ENCODE measurements at places on chromosomes 3 and 15.

DNA sequence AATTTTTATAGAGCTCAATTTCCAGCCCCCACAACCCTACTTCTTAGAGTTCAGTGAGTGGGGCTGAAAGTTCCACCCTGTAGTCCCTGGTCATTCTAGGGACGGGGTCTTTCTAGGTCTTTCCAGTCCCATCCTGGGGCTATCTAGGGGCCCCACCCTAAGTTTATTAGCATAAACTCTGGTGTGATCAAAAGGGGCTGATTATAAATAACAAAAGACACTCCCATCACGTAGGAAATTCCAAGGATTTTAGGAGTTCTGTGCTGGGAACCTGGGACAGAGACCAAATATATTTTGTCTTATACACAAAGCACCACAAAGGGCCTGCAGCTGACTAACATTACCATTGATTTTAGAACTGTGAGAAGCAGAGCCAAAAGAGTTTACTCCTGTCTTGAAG lies 41.9 kb downstream of the RAD54L2 start:
- no peaks in the 10 kb centered on the region for H3K36me3 ChIP-seq
- no peak for DNase-seq
- no peaks in the 10 kb centered on the region for H3K27me3 ChIP-seq
- H3K4me1 ChIP-seq = peaks cover 19% of the 10 kb centered on the region
- no peak overlapping the region for H3K4me3 ChIP-seq

DNA sequence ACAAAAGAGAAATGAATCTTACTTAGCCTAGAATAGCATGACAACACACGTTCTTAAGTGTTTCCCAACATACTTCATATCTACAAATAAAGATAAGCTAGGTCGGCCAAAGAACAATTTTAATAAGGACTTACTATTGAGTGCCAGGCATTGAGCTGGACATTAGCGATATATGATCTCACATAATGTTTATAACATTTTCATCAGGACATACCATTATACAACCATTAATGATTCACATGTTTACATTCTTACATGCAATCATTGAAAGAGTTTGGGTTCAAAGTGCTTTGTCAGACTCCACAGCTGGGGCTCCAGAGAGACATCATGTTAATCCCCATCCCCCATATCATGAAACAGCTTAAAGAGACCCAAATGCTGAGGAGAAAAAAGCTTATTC lies 189.0 kb downstream of the STT3B start:
- H3K36me3 ChIP-seq = no peaks in the 10 kb centered on the region
- DNase-seq = no peak
- H3K4me1 ChIP-seq = no peaks in the 10 kb centered on the region
- H3K4me3 ChIP-seq = no peak overlapping the region

- peaks cover 17% of the 10 kb centered on the region for H3K4me1 ChIP-seq
- H3K27ac ChIP-seq = no peak overlapping the region
These were observed 197.0 kb downstream of the LPP start for GRCh38 chr3:188350961-188351360.

DNA sequence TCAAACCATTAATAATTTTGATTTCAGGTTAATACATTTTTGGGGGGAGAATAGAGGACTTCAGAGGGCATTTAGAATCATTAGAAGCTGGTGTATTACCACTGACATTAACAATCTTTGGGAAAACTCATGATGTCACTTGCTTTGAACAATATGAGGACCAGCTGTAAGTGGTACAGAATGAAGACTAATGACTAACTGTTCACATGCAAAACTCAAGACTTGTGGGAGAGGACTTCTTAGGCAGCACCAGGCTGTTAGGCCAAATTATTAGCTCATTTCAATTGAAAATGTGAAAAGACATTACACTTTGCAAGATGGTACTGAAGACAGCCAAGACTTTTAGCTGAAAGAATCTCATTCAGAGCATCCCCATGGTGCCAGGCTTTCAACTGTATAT lies 426.2 kb upstream of the ADAMTS9 start:
- DNase-seq = no peak
- no peak overlapping the region for H3K4me3 ChIP-seq
- no peaks in the 10 kb centered on the region for H3K36me3 ChIP-seq
- no peaks in the 10 kb centered on the region for H3K27me3 ChIP-seq

GRCh38 chr3:171752329-171752728 lies 58.0 kb downstream of the PLD1 start:
- H3K27me3 ChIP-seq = no peaks in the 10 kb centered on the region
- DNase-seq = no peak
- no peak overlapping the region for H3K27ac ChIP-seq
- no peaks in the 10 kb centered on the region for H3K36me3 ChIP-seq
- H3K4me1 ChIP-seq = peaks cover 3% of the 10 kb centered on the region
- H3K4me3 ChIP-seq = no peak overlapping the region

- H3K4me3 ChIP-seq = no peak overlapping the region
- no peaks in the 10 kb centered on the region for H3K36me3 ChIP-seq
- H3K4me1 ChIP-seq = no peaks in the 10 kb centered on the region
- no peak for DNase-seq
- H3K27ac ChIP-seq = no peak overlapping the region
These were observed 358.5 kb downstream of the ZNF385D start for GRCh38 chr3:21392526-21392925.

DNA sequence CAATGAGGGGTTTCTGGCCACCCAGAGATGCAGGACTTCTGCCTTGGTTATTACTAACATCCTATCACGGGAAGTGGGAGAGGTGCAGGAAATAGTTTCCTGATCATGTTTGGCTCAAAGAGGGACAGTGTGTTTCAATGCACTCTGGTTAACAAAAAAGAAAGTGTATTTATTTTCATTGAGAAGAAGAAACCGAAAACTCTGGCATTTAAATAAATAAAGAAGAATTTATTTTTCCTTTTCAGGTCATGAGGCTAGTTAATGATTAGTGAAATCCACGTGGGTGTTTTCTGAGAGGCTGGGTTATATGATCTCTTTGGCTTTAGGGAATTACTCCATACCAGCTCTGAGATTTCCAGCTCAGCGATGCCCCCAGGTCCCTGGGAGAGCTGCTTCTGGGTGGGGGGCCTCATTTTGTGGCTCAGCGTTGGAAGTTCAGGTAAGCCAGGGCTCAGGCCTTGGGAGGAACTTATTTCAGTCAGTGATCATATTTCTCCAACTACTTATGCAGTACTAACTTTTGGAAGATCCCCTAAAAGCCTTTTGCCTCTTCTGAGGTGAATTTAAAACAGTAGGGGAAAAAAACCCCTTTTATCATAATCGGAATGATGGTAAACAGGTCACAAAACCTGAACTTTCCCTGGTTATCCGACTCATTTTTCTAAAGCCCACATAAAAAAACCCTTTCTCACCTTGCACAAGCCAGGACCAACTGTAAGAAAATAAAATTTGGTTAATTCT lies at the start of gene PLA1A:
Gene PLA1A (plus strand): TSS at position 338 of the 741 bp plus-strand sequence. CDS start 29 bp downstream, at position 367.
- DNase-seq = no peak
- peaks cover 6% of the 10 kb centered on the region for H3K27me3 ChIP-seq
- no peaks in the 10 kb centered on the region for H3K36me3 ChIP-seq

DNA sequence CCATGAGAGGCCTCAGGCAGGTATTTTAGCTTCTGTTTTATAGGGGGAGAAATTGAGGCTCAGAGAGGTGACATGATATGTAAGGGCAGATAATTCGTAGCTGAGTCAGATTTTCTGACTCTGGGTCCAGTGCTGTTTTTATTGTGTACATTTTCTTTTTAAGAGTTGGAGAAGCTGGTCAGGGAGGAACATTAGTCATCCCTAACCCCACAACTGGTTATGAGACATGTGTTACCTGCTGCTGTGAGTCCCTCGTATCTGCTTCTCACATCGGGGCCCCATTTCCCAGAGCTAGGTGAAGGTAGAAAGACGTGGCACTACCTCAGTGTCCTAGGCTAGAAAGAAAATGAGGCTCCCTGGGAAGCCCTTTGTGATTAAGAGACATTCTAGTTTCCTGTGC lies 28.6 kb downstream of the GALNT15 start:
- H3K4me3 ChIP-seq = no peak overlapping the region
- DNase-seq = no peak
- H3K27ac ChIP-seq = no peak overlapping the region
- no peaks in the 10 kb centered on the region for H3K36me3 ChIP-seq
- peaks cover 24% of the 10 kb centered on the region for H3K27me3 ChIP-seq

- H3K27me3 ChIP-seq = no peaks in the 10 kb centered on the region
- peaks cover 8% of the 10 kb centered on the region for H3K36me3 ChIP-seq
- peaks cover 3% of the 10 kb centered on the region for H3K4me1 ChIP-seq
- no peak overlapping the region for H3K4me3 ChIP-seq
- DNase-seq = no peak
These were observed 49.4 kb downstream of the TGM4 start for GRCh38 chr3:44923632-44924456.

DNA sequence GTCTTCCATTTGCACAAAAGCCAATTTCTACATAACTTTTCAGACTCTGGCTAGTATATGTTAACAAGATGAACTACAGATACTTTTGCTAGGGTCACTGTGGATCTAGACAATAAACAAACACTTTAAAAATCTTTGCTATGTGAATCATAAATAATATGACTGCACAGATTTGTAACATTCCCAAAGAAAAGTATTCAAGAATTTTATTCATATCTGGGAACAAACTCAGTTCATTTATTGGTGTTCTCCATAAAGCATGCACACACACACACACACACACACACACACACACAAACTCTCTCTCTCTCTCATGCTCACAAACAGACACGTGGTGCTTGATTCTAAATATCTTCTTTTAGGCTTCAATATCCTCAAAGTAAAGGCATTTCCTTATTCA lies 18.8 kb upstream of the THRB start:
- no peaks in the 10 kb centered on the region for H3K36me3 ChIP-seq
- H3K4me3 ChIP-seq = no peak overlapping the region
- peaks cover 8% of the 10 kb centered on the region for H3K27me3 ChIP-seq
- no peak for DNase-seq

- no peaks in the 10 kb centered on the region for H3K36me3 ChIP-seq
- peak within 1 kb of the TSS; percentile 80 for H3K27ac ChIP-seq
- DNase-seq = peak; percentile 82
- H3K4me1 ChIP-seq = peaks cover 17% of the 10 kb centered on the region
- no peaks in the 10 kb centered on the region for H3K27me3 ChIP-seq
- H3K4me3 ChIP-seq = peak within 1 kb of the TSS; percentile 93
These were observed at the start of gene NIT2 for GRCh38 chr3:100334488-100335351. Gene NIT2, plus strand, starts transcription at chr3:100334757. Its CDS starts 35 bp downstream, at chr3:100334792.

DNA sequence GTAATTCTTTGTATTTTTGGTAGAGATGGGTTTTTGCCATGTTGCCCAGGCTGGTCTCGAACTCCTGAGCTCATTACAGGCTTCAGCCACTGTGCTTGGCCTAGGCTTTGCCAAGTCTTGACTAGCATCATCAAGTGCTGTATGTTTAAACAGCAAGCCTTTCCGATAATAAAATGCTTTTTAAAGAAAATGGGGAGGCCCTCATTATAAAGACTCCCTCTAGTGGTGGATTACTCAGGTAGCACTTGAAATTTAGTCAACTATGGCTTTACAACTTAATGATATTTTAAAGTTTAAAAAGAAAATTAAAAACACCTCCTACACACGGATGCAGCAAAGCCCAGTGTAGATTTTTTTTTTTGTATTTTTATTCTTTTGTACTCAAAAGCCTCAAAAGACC lies 213.6 kb downstream of the GAP43 start:
- no peak overlapping the region for H3K4me3 ChIP-seq
- DNase-seq = no peak
- H3K27me3 ChIP-seq = peaks cover 9% of the 10 kb centered on the region
- no peaks in the 10 kb centered on the region for H3K4me1 ChIP-seq
- H3K36me3 ChIP-seq = no peaks in the 10 kb centered on the region
- H3K27ac ChIP-seq = no peak overlapping the region

GRCh38 chr3:26293329-26293844 lies 329.2 kb upstream of the LRRC3B start:
- DNase-seq = no peak
- no peaks in the 10 kb centered on the region for H3K27me3 ChIP-seq
- H3K36me3 ChIP-seq = peaks cover 4% of the 10 kb centered on the region
- no peak overlapping the region for H3K4me3 ChIP-seq
- no peak overlapping the region for H3K27ac ChIP-seq

DNA sequence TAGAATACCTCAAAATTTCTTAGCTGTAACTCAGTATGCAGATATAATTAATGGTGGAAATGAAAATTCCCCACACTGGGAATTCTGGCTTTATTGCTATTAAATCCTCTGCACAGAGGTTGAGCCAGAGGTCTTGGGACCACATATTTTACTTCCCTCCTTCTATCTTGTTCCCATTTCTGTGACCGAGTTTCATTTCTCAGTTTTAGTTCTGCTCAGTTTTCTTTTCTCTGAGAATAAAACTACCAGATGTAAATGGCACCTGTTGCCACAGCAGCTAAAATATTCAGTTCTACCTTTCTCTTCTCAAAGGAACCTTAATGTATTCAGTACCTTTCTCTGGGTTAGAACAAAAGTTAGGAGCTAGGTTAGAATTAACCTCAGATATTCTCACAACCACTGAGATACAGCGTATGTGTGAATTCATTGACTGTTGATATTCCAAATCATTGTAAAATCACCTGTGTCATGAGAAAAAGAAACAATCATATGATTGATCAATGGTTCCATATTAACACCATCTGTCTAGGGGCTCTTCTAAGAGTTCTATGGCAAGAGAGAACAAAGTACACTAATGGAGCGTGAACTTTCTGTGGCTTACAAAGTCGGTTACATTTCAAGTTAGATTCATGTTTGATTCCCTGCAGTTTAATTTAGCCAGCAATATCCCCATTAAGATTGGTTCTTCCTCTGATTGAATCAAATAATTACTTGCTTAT lies 374.1 kb downstream of the EFHB start:
- H3K36me3 ChIP-seq = no peaks in the 10 kb centered on the region
- no peak overlapping the region for H3K27ac ChIP-seq
- H3K27me3 ChIP-seq = no peaks in the 10 kb centered on the region

- no peak overlapping the region for H3K4me3 ChIP-seq
- peaks cover 6% of the 10 kb centered on the region for H3K27me3 ChIP-seq
- no peaks in the 10 kb centered on the region for H3K36me3 ChIP-seq
- no peak overlapping the region for H3K27ac ChIP-seq
These were observed 50.6 kb upstream of the PLXNA1 start for GRCh38 chr3:126932188-126932931.

DNA sequence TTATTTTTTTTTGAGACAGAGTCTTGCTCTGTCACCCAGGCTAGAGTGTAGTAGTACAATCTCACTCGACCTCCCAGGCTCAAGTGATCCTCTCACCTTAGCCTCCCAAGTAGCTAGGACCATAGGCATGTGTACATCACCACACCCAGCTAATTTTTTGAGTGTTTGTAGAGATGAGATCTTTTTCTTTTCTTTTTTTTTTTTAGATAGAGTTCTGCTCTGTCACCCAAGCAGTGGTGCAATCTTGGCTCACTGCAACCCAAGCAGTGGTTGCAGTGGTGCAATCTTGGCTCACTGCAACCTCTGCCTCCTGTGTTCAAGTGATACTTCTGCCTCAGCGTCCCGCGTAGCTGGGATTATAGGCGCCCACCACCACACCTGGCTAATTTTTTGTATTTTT lies 5.2 kb downstream of the CEP97 start:
- no peaks in the 10 kb centered on the region for H3K27me3 ChIP-seq
- H3K27ac ChIP-seq = no peak overlapping the region
- peaks cover 9% of the 10 kb centered on the region for H3K4me1 ChIP-seq
- no peak for DNase-seq

GRCh38 chr3:128274837-128275236 lies 121.6 kb downstream of the EEFSEC start:
- no peak overlapping the region for H3K4me3 ChIP-seq
- no peaks in the 10 kb centered on the region for H3K4me1 ChIP-seq
- DNase-seq = no peak
- H3K27me3 ChIP-seq = no peaks in the 10 kb centered on the region

GRCh38 chr3:122987231-122987630 lies 40.3 kb downstream of the SEMA5B start:
- peaks cover 40% of the 10 kb centered on the region for H3K27me3 ChIP-seq
- H3K36me3 ChIP-seq = no peaks in the 10 kb centered on the region
- no peak overlapping the region for H3K4me3 ChIP-seq
- no peaks in the 10 kb centered on the region for H3K4me1 ChIP-seq
- no peak overlapping the region for H3K27ac ChIP-seq
- DNase-seq = no peak

GRCh38 chr15:67085818-67086636 lies 20.6 kb downstream of the SMAD3 start:
- H3K4me1 ChIP-seq = peaks cover 97% of the 10 kb centered on the region
- DNase-seq = peak; percentile 79
- peak overlapping the region; percentile 83 for H3K4me3 ChIP-seq

Data from natural killer cell treated with Interleukin-12 subunit alpha and Interleukin-12 subunit beta and Interleukin-15 and Interleukin-18, amount 100 ng/mL, for 72 hours (primary cell).